CD4-positive, alpha-beta T cell treated with Interleukin-15 for 4 hours (primary cell): ENCODE measurements at places on chromosomes 11 and 22.

GRCh38 chr11:121298774-121299173 is 6.2 kb downstream of the SC5D start:
- no peak for DNase-seq

DNA sequence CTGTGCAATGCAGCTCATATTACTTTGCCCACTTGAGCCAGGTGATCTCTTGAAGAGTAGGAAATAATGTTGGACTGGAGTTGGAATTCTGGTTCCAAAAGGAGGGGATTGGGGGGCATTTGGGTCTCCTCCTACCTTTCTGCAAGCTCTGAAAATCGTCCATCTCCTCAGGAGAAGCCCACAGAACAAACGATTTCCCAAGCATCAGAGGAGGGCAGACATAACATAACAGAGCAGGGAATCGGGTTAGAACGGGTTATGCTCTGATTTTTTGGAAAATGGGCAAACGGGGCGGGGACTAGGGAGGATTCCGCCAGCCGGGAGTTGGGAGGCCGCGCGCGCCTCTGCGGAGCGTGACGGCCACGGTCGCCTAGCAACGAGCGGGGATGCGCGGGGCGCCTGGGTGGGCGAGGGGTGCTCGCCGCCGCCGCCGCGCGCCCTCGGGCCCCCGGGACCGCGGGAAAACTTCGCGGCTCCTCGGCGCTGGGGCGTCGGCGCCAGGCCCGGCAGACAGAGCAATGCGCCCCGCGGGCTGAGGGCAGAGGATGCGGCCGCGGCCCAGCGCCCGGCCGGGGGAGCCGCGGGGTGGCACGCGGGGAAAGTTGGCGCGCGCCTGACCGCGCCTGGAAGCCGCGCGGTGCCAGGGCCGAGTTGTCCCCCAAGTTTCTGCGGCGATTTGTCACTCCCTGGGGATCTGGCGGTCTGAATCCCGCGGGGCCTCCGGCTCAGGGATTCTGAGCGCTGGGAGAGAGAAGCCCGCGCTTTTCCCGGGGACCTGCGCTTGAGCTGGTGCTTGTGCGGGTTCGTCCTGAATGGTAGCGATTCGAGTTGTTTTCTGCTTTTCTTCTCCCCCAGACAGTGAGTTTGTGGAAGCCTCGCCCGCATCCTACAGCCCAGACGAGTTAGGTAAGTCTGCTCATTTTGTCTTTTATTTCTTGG is 27.8 kb upstream of the AMOTL1 start:
- DNase-seq, result no peak

DNA sequence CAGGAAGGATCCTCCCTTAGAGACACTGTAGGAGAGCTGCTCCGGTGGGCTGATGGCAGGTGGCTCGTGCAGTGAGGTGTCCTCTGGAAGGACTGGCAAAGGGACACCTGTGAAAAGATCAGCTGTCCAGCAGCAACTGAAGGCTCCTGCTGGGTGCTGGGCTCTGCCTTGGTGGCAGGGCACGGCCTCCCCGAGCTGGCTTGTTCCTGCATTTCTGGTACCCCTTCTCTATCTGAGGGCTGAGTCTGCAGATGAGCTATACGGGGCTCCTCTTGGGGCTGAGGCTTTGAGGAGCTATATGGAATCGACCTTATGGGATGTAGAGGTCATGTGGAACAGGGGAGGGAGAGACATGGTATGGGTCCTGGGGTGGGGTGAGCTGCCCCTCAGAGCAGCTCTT is 875.8 kb downstream of the BRD1 start:
- no peak for DNase-seq

GRCh38 chr11:46367244-46367915 is 14.1 kb upstream of the MDK start:
- peak; percentile 76 for DNase-seq

DNA sequence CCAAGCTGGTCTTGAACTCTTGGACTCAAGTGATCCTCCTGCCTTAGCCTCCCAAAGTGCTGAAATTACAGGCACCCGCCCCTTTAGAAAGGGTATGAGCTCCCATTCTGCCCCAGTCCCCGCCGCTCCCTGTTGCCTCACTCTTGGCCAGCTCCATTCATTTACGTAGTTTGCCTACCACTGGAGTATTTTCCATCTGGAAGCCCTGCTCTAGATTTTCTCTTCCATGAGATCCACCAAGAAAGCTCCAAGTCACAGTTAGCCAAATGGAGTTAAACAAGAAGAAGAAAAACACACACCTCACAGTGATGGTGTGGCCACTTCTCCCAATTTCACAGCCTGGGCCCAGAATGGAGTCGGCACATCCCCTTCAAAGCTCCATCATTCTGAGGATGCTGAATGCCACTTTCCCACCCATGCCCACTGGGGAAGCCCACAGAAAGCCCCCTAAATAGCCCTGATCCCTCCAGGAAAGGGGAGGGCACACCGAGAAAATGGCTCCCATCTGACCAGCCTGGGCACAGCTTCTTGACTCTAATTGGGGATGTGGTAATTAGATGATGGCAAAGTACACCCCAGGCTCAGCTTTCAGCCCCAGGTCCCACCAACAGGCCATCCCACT is 381.2 kb downstream of the MN1 start:
- no peak for DNase-seq

- DNase-seq, result no peak
Measured at GRCh38 chr11:43770173-43770572, 89.6 kb downstream of the HSD17B12 start.

- no peak for DNase-seq
Measured at GRCh38 chr22:46708766-46709330, 29.2 kb downstream of the CERK start.

- no peak for DNase-seq
Measured at GRCh38 chr11:119251114-119251513, 45.0 kb downstream of the CBL start.

GRCh38 chr22:44940130-44940529 is 69.7 kb downstream of the PHF21B start:
- DNase-seq, result no peak

DNA sequence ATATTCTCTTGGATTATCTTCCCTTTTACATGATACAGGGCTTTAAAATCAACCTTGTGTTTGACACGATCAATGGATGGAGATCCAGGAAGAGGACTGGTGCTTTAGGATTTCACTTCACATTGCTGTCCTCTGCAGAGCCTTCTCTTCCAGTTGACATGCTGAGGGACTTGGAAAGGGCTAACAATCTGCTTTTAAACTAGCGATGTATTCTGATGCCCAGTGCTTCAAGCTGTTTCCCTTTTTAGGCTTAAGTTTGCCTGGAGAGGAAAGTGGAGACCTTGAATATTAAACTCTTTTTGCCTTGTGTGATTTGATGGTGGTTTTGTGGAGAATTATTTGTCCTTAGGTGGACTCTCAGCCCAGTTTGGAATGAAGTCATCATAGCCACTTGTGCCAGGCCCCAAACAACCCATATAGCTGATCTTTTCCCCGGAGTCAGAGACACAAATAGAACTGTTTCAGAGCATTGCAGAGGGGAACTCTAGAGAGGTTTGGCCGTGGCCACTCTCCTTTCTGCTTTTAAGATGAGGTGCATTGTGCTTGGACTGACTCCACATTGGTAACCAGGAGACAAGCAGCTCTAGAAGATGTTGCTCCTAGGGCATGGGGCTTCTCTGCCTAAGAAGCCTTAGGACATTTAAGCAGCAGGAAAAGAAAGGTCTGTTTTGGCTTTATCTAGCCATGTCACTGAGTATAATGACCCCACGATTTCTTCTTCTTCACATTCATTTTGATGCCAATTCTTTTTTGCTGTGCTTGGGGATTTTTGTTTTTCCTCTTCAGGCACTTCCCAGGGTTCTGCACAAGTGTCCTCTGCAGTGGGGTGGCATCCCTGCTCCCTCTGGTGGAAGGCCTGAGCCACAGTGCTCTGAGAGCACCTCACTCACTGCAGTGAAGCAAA is 152.8 kb downstream of the NCAM1 start:
- no peak for DNase-seq

GRCh38 chr22:42747701-42748513 is 27.2 kb upstream of the A4GALT start:
- DNase-seq, result no peak

GRCh38 chr11:1782831-1783724 is 19.4 kb upstream of the CTSD start:
- no peak for DNase-seq

GRCh38 chr11:117230286-117230961 is 1.4 kb downstream of the PCSK7 start:
- DNase-seq, result peak; percentile 54

GRCh38 chr11:115607621-115608221 is 103.5 kb upstream of the CADM1 start:
- no peak for DNase-seq

DNA sequence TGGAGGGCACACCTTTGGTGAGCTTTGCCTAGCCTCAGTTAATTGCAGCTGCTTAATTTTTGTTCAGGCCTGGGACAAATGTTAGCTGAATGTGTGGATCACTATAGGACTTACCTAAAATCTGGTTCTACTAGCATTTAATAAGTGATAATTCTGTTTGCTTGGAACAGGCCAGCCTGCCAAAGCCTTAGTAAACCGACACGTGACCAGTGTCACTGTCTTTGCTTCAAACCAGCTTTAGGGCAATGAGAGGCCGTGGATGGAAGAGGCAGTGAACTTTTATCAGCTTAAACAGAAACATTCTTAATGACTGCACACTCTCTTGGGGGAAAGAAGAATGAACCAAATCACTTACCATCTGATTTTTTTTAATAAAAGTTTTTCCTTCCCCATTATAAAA is 10.8 kb downstream of the PARVA start:
- DNase-seq, result no peak

- DNase-seq, result no peak
Measured at GRCh38 chr11:110894224-110894623, 182.0 kb upstream of the ARHGAP20 start.

- no peak for DNase-seq
Measured at GRCh38 chr11:27464289-27464696, 8.3 kb downstream of the LGR4 start.

DNA sequence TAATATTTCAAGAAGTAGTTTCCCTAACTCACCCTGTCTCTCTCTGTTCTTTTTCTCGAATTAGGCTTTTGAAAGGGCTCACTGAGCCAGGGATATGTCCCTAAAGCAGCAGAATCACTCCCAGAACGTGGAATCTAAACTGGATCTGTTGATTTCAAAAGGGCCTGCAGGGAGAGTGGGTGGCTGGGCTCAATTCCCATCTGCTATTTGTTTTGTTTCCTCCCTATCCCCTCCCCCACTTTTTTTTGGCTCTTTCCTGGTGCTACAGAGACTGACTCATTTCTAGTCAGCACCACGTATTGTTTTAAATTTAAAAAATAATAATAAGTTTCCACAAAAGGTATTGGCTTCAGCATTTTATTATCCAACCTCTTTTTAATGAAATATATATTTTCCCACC is 961.5 kb downstream of the FAM181B start:
- no peak for DNase-seq

- DNase-seq, result no peak
Measured at GRCh38 chr11:65524014-65524740, 706 bp upstream of the SCYL1 start.

- DNase-seq, result no peak
Measured at GRCh38 chr11:103851166-103851651, 185.2 kb upstream of the DDI1 start.

DNA sequence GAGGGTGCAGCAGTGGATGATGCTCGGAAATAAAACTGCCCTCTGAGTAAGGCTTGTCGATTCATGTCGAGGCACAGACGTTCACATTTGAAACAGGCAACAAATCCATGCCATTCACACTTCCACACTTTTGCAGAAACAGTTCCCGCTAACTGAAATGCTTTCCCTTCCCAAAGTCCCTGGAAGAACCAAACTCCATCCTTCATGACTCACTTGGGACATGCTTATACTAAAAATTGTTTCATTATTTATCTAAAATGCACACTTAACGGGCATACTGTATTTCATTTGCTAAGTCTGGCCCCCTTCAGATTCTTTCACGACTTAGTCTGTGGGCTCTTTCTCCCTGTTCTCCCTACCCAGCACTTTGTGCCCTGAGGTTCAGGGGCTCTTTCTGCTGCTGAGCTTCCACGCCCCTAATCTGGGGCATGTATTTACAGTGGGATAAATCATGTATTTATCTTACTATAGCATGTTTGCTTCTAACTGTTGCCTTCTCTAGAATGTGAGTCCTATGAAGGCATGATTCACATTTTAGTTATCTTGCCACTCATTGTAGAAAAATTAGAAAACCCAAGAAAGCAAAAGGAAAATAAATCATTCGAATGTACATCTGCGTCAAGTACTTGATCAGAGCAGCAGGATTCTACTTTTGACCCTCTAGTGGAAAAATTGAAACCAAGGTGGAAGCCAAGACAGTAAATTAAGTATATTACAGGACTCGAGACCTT is 12.5 kb downstream of the SCGB1A1 start:
- no peak for DNase-seq

DNA sequence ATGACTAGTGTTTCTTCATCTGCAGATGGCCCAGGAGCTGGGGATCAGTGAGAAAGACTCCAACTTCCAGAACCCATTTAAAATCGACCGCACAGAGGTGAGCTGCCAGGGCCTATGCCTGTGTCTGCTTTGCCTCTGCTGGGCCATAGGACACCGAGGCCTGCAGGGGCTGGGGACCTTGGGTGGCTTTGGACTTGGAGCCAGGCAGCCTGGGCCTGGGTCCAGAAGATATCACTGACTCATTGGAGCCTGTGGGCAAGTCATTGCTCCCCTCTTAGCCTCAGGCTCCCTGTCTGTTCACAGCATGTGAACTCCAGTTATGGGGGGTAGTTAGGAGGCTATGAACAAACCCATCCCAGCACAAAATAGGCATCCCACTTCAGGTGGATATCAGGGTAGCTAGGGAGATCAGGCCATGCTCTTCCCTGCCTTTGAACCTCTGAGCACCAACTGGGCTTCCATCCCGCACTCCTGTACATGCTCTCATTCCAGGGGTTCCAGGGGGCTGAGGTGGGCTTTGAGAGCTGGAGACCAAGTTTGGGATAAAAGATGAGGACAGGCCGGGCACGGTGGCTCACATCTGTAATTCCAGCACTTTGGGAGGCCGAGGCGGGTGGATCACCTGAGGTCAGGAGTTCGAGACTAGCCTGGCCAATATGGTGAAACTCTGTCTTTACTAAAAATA is 13.4 kb downstream of the CCDC134 start:
- DNase-seq, result no peak

DNA sequence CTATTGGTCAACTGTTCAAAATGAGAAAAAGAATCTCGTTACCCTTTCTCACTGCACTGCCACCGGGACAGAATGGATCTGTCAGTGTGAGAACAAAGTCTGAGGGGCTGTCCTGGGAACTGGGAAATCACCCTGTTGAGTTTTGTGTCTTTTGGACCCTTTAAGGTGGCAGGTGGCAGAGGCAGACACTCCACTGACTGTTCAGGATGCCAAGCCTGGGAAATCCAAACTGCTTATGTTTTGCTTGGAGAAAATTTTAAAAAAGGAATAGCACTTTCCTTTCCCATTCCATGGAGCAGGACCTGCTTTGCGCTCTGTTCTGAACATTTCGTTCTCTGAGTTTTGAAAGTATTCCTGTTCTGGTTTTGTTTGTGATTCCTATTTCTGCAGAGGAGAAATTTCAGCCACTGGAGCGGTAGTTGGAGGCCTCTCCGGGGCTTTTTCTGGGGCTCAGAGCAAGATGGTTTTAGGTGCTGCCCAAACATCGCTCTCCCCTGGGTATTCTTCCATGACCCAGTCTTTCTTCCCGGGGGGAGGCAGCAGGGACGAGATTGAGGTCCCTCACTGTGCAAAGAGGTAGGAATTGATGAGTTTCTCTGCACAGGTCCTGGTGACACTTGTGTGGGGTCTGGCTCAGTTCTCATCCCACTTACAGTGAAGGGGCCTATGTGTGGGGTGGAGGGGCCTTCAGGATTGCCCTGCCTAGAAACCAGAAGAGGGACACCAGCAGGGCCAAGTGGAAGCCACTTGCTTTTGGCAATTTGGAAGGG is 138.5 kb upstream of the SYT13 start:
- DNase-seq, result no peak
